Mesothelial cell of epicardium (in vitro differentiated cells): ENCODE measurements at places on chromosomes 16 and 17. TPM values are rescaled to one million over a fixed set of nuclear protein-coding genes. Genes with fewer than 3 reads are reported as not detected.

Gene HS3ST3A1
- total RNA-seq, result 8.8 to 10.2 TPM (median 10.2 TPM) in 3 replicates

Gene DNASE1
- 43.4 to 48.7 TPM (median 46.0 TPM) in 3 replicates for total RNA-seq

Gene LUC7L3
- 240 to 261 TPM (median 252 TPM) in 3 replicates for total RNA-seq

Gene OR3A3
- not detected in 3 replicates for total RNA-seq

- peak; percentile 13 for DNase-seq
- peaks cover 32% of the 10 kb centered on the region for H3K27me3 ChIP-seq
- no peak within 1 kb of the TSS for H3K27ac ChIP-seq
- H3K4me1 ChIP-seq, result peaks cover under 1% of the 10 kb centered on the region
- no peaks in the 10 kb centered on the region for H3K36me3 ChIP-seq
These were observed at the start of gene CCR7 for GRCh38 chr17:40564883-40565768. CCR7 (minus strand) TSS chr17:40565472; CDS start chr17:40565409, 63 bp downstream.

DNA sequence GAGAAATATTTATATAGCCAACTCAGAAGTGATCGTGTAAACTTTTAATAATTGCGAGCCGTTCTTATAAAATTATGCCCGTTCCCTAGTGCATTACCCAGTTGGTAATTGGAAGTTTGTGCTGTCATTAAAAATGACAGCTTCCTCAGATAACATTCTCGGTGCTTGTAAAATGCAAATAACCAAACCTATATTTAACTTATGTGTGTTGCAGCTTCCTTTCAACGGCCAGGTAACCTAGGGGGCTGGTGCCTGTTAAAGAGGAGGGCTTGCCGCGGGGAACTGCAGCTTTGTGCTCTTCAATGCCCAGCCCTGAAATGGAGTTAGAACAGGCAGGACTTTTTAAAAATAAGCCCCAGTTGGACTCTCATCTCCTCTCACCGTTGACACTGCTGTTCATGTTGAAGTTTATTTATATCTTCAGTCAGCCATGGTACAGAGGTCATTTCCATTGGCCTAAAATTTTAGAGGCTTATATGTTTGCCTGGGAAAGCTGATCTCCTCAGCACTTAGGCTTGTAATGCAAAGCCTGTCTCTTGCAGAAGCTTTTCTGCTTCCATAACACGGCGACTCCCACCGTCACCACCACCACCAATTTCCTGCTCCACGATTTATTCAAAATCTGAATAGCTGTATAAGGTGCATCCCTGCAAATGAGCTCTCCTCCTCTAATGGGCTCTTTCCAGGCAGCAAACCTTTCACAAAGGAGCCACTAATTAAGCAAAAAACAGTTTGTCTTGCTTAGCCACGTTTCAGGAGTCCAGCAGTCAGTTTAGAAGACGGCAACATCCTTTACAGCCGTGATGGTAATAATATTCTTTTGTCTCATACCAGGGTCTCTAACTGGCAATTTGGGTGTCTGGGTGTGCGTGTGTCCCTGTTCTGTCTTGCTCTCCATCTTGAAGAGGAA lies 74.7 kb downstream of the RPA1 start:
- H3K27me3 ChIP-seq, result peaks cover 56% of the 10 kb centered on the region
- no peak for DNase-seq
- peaks cover 30% of the 10 kb centered on the region for H3K4me1 ChIP-seq
- H3K27ac ChIP-seq, result no peak overlapping the region
- H3K4me3 ChIP-seq, result no peak overlapping the region

GRCh38 chr16:84507011-84507982 lies 2.8 kb upstream of the MEAK7 start:
- H3K27me3 ChIP-seq, result peaks cover 2% of the 10 kb centered on the region
- H3K36me3 ChIP-seq, result peaks cover 2% of the 10 kb centered on the region
- H3K4me3 ChIP-seq, result no peak overlapping the region
- H3K4me1 ChIP-seq, result peaks cover 35% of the 10 kb centered on the region
- no peak for DNase-seq
- no peak overlapping the region for H3K27ac ChIP-seq

DNA sequence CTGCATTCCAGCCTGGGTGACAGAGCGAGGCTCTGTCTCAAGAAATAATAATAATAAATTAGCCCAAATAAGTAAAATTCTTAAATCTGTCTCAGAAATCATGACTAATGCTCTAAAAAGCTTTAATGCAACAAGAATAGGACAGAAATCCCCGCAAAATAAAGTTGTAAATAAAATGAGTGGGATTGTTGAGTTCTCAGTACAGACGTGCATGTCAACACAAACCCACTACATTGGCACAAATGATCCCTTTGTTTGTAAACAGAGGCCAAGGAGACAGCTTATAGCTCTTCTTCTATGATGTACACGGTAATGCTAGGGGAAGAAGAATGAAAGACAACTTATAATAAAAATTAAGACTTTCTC lies 6.0 kb downstream of the STAT5B start:
- no peak overlapping the region for H3K4me3 ChIP-seq
- H3K4me1 ChIP-seq, result peaks cover 21% of the 10 kb centered on the region
- H3K36me3 ChIP-seq, result peaks cover 3% of the 10 kb centered on the region

DNA sequence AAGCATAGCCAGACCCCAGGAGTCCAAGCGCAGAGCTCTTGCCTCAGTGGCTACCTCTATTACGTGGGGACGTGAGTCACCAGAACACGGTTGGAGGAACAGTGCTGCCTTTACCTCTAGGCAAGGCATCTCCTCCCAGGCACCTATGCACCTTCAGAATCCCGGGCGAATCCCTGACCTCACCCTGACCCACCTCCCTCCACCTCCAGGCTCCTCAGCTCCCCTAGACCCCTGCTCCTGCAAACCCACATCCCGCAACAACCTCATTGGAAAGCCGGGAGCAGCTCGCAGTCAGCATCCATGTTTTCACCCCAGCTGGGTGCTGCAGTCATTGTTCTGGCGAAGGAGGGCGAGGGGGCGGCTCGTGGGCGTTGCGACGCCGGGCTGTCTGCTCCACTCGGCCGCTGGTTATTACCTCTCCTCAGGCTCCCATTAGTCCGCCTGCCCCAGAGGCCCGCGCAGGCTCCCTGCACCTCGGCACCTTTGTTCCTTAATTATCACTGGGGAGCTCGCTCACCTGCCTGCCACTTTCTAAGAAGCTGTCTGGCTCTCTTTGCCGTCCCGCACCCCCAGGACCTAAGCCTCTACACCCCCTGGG lies 24.6 kb upstream of the DLX4 start:
- H3K4me3 ChIP-seq, result no peak overlapping the region
- H3K27ac ChIP-seq, result no peak overlapping the region
- peaks cover 7% of the 10 kb centered on the region for H3K27me3 ChIP-seq
- DNase-seq, result no peak

GRCh38 chr17:791829-792228 lies 9.7 kb downstream of the MRM3 start:
- no peak overlapping the region for H3K4me3 ChIP-seq
- DNase-seq, result no peak
- no peak overlapping the region for H3K27ac ChIP-seq
- H3K36me3 ChIP-seq, result peaks cover 9% of the 10 kb centered on the region

DNA sequence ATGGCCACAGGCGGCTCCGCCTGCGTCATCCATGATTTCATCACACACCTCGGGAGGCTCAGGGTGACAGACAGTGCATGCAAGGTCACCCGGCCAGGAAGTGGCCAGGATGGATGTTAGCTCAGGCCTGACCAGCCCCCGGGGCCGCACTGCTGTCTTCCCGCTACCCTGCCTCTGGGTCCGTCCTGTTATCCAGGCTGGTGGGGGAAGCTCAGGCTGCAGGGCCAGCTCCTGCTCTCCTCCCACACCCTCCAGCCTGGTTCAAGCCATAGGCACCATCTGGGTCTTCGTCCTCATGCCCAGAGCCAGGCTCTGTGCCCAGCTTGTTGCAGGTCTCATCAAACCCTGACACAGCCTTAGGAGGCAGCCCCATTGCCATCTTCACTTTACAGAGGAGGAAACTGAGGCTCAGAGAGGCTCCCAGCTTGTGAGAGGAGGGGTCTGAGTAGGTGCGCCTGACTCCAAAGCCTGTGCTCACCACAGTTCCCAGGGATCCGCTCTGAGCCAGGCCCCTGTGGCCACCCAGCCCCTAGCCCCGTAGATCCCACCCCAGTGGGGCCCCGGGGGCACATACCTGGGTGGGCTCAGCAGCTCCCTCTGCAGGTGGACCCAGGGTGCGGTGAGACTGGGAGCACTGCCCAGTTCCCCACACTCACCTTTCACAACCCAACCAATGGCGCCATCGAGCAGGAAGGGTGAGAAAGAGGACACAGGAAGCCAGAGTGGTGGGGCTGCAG lies 412 bp upstream of the ADGRG3 start:
- H3K4me3 ChIP-seq, result no peak overlapping the region
- no peaks in the 10 kb centered on the region for H3K27me3 ChIP-seq

DNA sequence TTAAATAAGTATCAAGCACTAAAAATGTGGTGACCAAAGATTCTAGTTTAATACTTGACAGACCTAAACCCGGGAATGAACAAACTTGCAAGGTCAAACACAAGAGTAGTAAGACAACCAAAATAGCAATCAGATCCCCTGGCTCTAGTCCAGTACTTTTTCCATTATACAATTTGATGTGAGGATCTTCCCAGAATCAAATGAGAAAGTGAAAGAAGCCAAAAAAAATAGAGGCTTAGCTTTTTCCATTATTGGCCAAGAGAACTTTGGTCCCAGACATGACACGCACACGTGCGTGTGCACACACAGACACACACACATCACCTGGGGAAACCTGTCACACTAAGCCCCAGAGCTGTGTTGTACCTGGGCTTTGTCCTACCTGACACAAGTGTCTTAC lies 300.6 kb upstream of the CDH5 start:
- no peak overlapping the region for H3K4me3 ChIP-seq
- no peak for DNase-seq
- no peaks in the 10 kb centered on the region for H3K36me3 ChIP-seq
- H3K27me3 ChIP-seq, result peaks cover 10% of the 10 kb centered on the region

- peaks cover 7% of the 10 kb centered on the region for H3K36me3 ChIP-seq
- no peaks in the 10 kb centered on the region for H3K4me1 ChIP-seq
- no peak overlapping the region for H3K27ac ChIP-seq
These were observed 33.4 kb downstream of the VAC14 start for GRCh38 chr16:70767377-70768202.

GRCh38 chr17:32822996-32823395 lies 53.9 kb downstream of the MYO1D start:
- H3K4me3 ChIP-seq, result peak overlapping the region; percentile 55
- H3K4me1 ChIP-seq, result peaks cover 13% of the 10 kb centered on the region
- H3K27me3 ChIP-seq, result no peaks in the 10 kb centered on the region
- H3K27ac ChIP-seq, result no peak overlapping the region

- H3K27me3 ChIP-seq, result no peaks in the 10 kb centered on the region
- H3K4me3 ChIP-seq, result no peak overlapping the region
- DNase-seq, result no peak
- H3K36me3 ChIP-seq, result peaks cover 29% of the 10 kb centered on the region
These were observed 8.2 kb downstream of the ZNF689 start for GRCh38 chr16:30601966-30602365.
